Right renal cortex interstitium (tissue), 3 donors: ENCODE measurements at places on chromosomes 7 and 10. TPM values are rescaled to one million over a fixed set of nuclear protein-coding genes. Genes with fewer than 3 reads are reported as not detected.

DNA sequence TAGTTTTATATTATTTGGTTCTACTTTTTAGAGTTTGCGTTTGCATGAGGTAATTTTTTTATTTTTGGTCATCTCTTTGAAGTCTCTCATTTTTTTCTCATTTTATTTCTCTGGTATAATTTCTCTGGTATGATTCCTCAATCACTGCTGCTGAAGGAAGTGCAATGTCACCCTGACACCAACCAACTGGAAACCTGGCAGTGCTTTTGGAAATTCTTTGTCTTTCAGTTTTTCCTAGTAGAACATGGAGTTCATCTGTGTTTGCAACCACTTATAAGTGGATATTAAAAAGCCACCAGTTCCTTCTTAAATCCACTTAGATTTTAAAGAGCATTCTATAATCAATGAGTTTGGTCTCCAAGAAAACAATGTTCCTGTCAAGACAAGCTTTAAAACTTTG, 291.8 kb downstream of the PRKG1 start:
- no peak for DNase-seq

DNA sequence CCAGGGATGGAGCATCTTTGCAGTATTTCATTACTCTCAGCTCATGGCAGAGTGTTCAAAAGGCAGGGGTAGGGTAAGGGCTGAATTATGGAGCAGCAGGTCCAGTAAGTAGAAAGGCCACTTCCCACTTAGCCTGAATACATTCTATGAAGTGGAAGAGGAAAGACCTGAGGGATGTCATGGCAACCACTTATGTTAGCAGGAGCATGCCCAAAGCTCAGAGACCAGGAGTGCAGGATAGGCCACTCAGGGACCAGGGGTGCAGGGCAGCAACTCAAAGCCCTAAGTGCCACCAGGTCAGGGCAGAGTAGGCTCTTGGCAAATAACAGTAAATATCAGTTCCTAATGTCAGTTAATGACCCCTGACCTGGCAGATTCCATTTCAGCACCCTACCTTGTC, 3.6 kb downstream of the SRI start:
- DNase-seq, result no peak

HOXA5 gene
- 63.8 TPM for polyA plus RNA-seq

- DNase-seq, result no peak
Measured at GRCh38 chr10:100998991-100999741, 442 bp upstream of the LZTS2 start.

DNA sequence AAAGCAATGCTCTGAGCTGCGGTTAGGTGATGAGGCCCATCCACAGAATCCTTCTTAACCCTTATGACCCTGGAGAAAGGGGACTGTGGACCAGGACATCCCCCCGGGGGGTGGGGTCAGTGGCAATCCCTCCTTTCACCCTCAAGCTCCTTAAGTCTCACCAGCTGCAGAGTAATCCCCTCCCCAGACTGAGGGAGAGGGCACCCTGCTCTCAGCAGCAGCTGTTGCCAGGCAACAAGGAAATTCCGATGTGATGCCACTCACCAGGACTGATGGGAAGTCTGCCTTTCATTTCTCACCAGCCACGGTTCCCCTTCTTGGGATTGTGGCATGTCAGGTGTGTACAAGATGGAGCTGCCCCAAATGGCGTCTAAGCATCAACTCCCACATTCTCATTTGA, 129.6 kb downstream of the DOCK1 start:
- no peak for DNase-seq

NACAD gene
- polyA plus RNA-seq, result 7.6 TPM

GRCh38 chr10:117884592-117884991, 162.1 kb downstream of the RAB11FIP2 start:
- DNase-seq, result no peak

DNA sequence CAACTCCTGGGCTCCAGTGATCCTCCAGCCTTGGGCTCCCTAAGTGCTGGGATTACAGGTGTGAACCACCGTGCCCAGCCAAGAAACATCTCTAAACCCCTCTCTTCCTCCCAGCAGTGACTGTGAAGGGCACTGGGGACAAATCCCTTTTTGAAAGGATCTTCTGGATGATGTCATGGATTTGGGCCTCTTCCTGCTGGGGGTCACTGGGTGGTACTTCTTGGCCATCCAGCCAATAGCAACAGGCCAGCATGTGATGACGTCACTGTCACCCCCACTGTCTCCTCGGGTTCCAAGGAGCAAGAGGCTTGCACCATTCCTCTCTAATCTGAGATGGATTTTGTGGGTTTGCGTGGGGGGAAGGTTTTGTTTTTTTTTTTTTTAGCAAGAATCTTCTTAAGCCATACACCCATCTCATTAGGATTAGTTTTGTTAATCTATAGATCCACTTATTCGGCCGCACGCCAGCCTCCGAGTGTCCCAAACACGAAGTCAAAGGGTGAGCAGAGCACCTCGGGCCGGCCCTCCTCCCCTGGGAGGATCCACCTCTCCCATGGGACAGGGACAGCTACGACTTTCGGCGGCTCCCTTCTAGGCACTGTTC, 29.4 kb upstream of the TNRC18 start:
- DNase-seq, result no peak

ADAP1 gene
- 11.2 TPM for polyA plus RNA-seq

DNA sequence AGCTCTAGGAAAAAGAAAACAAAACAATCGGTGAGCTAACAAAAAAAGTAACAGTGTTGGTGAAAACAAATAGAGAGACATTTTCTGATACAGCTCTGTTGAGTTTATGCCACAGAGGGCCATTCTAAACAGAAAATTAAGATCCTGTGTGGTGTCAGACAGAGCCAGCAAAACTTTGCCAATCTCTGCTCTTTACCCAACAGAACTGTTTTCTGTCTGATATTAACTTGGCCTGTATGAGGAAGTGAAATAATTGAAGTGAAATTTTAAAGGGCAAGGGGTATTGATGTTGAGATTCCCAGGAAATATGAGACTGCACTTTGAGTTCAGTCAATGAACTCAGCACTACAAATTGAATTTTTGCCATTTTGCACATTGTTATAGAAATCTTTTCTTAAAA, 101.0 kb downstream of the AOAH start:
- DNase-seq, result no peak

RASSF4 gene
- 34.6 TPM for polyA plus RNA-seq

DNA sequence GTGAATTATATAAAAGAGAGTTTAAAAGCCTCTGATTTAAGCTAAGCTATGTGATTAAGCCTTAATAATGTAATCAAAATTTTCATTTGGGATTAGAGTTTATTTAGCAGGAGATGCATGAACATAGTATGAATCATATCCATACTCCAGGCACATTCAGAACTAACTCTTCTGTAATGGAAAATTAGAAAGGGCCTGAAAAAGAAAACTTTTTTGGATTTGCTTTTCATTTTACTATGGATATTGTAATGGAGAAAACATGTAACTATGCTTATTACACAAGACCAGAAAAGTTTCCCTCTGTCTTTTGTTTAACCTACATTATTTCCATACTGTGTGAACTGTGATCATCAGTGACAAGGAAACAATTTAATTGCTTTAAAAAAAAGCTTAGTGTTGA, 22.0 kb downstream of the TES start:
- no peak for DNase-seq

DNA sequence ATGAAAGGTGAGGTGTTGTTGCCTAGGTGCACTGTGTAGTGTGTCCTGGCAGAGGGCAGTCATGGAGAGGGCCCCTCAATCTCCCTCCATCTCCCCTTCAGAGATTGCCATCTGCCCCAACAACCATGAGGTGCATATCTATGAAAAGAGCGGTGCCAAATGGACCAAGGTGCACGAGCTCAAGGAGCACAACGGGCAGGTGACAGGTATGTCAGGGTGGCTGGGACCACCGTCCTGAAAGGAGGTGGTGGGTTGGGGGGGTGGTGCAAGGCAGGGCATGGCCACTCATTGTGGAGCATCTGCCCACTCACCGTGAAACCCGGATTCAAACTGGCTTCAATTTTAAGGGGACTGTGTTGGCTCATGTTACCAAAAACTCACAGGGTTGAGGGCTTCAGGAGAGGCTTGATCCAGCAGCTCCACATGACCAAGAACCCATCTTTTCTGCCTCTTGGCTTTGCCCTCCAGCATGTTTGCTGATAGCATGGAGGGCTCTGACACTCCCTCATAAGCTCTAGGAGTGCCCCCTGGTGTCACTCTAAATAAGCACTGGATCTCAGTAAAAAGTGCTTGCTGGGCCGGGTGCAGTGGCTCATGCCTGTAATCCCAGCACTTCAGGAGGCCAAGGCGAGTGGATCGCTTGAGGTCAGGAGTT, 12.2 kb downstream of the ARPC1B start:
- no peak for DNase-seq

DNA sequence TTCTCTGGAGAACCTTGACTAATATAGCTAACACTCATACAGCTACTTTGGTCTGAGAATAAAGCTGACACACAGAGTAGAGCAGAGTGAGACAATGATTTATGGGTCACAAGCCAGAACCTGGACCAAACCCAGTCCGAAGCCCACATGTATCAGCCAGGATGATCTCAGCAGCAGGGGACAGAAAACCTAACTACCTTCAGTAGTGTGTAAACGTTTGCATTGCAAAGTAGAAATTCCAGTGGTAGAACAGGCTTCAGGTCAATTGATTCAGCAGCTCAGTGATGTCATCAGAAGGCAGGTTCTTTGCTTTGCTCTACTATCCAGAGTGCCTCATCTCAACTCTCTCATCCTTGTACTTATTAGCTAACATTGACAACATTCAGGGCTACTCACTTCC, 62.5 kb upstream of the PALS2 start:
- DNase-seq, result no peak

WEE2 gene
- polyA plus RNA-seq, result not detected

DNA sequence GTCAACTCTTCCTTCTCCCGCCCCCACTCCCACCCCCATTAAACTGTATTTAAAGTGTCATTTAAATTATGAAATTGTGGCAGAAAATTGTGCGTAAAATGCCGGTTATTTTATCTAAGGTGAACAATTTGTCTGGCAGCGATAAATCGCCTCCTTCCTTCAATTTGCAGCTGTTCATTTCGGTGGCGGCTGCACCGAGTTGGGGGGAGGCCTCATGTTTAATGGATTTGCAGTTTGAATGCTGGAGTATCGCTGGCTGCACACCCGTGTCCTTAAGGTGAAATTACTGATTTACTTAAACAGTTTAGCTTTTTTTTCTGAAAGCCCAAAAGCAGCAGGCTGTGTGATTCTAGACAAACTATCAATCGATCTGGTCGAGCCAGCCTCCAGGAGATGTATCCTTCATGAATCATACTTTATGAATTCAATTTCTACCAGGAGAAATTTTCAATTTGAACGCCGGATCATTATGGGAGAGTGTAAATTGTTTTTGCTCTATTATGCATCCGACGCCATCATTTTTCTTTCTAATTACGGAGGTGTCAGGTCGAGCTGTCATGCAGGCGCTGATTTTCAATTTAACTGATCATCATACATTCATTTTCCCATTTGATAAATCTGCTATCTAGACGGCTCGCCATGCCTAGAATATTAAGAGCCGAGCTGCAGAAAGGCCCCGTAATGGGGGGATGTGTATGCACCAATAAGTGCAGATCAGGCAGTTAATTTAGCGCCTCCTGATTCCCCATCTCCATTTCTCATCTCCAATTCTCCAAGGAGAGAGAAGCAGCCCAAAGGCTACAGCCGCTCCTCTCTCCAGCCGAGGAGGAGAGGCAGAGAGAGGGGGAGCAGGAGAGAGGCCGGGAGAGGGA, 6.5 kb downstream of the UNCX start:
- DNase-seq, result no peak

DNA sequence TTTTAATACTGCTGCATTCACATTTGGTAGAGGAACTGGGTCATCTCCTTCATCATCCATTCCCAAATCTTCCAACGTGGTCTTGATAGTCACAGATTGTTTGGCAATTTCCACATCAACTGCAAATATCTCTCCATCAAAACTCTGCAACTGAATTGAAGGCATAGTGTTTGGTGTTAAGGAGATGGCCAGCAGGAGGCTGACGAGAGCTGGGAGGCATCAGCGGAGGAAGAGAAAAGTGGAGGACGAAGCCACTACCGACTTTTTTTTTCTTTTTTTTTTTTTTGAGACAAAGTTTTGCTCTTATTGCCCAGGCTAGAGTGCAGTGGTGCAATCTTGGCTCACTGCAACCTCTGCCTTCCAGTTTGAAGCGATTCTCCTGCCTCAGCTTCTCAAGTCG, 205.0 kb upstream of the KCTD7 start:
- DNase-seq, result no peak

- DNase-seq, result no peak
Measured at GRCh38 chr7:144588559-144589051, 185.1 kb upstream of the NOBOX start.

TUBAL3 gene
- 0.43 TPM for polyA plus RNA-seq

CHRM2 gene
- 3.2 TPM for polyA plus RNA-seq

- no peak for DNase-seq
Measured at GRCh38 chr7:158536871-158537515, 50.6 kb downstream of the PTPRN2 start.

LRRC61 gene
- 27.1 TPM for polyA plus RNA-seq

RTKN2 gene
- polyA plus RNA-seq, result 11.8 TPM

- DNase-seq, result no peak
Measured at GRCh38 chr7:131653418-131654248, 97.2 kb upstream of the PODXL start.

DNA sequence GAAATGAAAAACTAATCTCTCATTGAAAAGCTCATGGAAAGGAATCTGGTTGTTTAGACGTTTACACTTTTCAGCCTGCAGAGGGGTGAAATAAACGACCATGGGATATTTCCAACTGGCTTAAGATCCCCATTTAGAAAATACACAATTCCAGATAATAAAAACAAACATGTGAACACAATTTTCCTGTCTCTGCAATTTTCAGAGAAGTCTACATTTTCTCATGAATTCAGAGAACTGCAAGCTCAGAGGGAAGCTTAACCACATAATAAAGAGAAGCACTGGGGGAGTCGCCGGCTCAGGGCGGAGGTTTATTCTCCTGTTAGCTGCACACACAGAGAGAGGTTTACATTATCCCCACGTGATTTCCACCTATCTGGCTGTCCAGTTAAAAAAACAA, 215.2 kb downstream of the FANK1 start:
- DNase-seq, result no peak

GRCh38 chr7:113698556-113699220, 220.1 kb downstream of the PPP1R3A start:
- no peak for DNase-seq

SYNPO2L gene
- polyA plus RNA-seq, result 0.24 TPM

BEND7 gene
- polyA plus RNA-seq, result 30.8 TPM

- no peak for DNase-seq
Measured at GRCh38 chr7:13352677-13353076, 636.8 kb downstream of the ETV1 start.

- no peak for DNase-seq
Measured at GRCh38 chr10:59033622-59034021, 142.8 kb upstream of the PHYHIPL start.

GRCh38 chr10:68330852-68331454, 911 bp upstream of the HNRNPH3 start:
- DNase-seq, result no peak

DNA sequence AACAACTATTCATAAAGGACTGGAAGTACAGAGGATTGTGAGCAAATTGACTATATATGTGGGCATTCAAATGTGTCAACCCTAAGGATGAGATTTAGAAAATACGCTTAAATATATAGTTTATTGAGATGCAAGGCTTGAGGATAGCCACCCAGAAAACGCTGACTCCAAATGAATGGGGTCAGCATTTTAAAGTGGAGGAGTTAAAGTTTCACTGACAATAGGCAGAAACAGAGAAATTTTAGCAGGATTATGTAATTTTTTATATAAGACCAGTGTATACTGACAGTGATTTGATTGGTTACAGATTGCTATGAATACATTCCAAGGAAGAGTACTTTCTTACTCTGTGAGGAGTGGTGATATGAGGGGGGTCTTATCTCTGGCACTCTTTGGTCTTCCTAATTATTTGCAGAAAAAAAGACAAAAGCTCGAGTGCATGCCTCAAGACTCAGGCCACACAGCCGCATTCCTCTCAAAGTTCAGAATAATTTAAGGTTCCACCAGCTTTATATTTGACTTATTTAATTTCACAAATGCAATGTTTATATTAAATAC, 38.6 kb upstream of the ARL4A start:
- DNase-seq, result no peak

PRSS37 gene
- polyA plus RNA-seq, result not detected
